ENCODE measurements at places on chromosomes 13 and 19.

DNA sequence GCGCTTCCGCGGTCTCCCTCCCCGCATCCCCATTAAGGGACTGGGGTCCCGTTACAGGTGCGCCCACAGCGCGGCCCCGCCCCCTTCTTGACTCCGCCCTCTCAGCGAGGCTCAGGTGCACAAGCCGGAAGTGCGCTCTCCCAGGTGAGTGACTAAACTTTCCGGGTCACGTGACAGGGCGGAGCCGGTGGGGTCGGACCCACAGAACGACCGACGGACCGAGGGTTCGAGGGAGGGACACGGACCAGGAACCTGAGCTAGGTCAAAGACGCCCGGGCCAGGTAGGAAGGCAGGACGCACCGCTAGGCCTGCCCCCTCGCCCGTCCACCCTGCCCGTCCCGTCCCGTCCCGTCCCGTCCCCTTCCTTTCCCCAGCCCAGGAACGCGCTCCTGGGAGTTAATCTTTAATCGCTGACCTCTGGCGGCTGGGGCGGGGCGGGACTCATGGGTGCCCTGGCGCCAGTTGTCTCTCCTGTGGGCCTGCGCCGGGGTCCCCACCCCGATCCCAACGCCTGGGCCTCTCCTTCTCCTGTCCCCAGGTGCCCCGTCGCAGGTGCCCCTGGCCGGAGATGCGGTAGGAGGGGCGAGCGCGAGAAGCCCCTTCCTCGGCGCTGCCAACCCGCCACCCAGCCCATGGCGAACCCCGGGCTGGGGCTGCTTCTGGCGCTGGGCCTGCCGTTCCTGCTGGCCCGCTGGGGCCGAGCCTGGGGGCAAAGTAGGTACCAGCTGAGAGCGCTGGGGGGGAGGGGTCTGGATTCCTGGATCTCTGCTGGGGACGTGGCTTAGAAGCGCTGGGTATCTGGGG lies at the start of gene CRB3:
Gene CRB3 (plus strand): TSS at position 202 of the 804 bp plus-strand sequence. CDS start 431 bp downstream, at position 633.
- DNase-seq: peak; percentile 44

DNA sequence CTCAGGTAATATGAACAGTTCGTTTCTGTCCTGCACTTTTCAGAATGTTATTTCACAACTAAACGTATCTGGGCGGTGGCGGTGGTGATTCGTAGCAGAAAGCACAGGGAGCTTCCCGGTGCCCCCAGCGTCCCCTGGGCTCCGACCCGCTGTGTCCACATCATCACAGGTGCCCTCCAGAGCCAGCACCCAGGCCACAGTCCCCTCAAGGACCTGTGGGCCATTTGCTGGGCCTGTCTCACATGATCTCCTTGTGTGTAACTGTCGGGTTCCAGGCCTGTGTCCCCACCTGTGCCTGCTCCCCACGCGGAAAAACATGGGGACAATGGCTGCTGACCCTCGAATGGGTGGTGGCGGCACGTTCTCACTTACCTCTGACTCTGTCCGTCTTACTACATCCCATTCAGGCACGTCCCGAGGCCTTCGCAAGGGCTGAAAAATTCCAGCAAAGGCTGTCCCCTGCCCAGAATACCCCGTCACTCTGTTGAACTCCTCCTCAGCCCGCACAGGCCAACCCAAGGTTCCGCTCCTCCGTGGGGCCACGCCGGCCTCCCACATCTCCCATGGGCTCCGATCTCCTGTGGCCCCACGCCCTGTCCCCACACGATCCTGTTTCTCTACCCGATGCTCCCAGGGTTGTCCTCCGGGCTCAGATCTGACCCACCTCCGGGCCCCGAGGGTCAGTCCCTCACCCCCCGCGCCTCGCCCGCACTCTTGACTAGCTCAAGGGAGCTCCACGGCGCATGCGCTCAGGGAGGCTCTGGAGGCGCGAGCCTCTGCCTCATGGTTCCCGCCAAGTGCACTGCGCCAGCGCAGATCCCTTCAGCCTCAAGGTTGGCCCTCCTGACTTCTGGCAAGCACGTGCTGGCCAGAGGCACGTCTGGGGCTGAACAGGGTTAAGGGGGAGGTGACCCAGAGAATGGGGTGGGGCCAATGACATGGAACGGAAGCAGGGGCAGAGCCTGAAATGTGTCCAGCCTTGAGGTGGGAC lies 21.2 kb downstream of the DEDD2 start:
- DNase-seq: no peak

- no peak for DNase-seq
These were observed 31.8 kb downstream of the PEX11G start for GRCh38 chr19:7456964-7457541.

- no peak for DNase-seq
These were observed 274.6 kb downstream of the ITGBL1 start for GRCh38 chr13:101727118-101727517.

- DNase-seq: no peak
These were observed 1262.5 kb downstream of the EFNB2 start for GRCh38 chr13:105272660-105273631.

DNA sequence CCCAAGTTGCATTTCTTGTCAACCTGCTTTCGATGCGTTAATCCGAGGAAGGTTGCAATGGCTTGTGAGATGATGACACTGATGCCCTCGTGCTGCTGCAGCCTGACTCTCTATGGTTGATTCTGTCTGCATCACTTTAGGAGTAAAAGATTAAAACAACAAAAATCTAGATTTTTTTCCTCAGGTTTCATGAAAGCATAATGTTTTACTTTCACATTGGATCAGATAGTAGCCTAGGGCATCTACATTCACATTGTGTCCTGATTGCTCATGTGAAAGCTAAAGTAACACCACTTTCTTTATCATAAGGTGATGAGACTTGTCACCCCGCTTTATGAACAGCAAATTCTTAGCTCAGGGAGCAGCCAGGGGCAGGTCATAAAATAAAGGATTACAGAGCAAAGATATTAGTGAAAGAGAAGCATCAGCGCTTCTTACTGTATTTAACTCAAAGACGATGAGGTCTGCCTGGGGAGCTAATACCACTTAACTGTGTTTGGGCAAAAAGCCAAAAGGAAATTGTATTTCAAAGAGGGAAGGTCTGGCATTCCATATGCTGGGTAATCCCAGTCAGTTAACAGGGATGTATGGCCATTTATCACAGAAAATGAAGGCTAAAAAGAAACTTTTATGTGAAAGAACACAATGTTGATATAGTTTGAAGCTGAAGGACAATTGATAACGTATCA lies 270.5 kb downstream of the GPC6 start:
- peak; percentile 20 for DNase-seq

GRCh38 chr13:30744056-30744680 lies 8.8 kb downstream of the ALOX5AP start:
- no peak for DNase-seq

DNA sequence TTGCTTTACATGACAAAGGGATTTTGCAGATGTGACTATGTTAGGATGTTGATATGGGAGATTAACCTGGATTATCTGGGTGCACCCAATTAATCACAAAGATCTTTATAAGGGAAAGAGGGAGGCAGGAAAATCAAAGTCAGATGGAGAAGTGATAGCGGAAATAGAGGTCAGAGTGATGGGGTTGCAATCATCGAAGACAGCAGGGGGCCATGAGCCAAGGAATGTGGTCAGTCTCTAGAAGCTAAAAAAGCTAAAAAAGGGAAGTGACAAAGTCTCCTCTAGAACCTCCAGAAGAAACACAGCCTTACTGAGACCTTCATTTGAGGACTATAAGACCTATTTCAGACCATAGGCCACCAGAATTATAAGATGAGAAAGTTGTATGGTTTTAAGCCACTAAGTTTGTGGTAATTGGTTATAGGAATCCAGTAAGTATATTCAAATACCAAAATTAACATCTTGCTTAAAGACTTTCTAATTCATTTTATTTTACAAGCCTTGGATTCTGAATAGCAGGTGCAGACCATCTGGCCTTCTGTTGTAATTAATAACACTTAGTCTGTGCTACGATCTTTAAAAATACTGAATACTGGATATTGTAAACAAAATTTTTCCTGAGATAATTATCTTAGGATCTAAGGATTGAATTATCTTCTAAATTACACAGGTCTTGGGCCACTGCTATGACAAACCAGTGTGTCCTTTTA lies 493.4 kb upstream of the PCDH20 start:
- DNase-seq: no peak

- peak; percentile 50 for DNase-seq
These were observed 7.8 kb upstream of the SELENOV start for GRCh38 chr19:39506944-39507714.

DNA sequence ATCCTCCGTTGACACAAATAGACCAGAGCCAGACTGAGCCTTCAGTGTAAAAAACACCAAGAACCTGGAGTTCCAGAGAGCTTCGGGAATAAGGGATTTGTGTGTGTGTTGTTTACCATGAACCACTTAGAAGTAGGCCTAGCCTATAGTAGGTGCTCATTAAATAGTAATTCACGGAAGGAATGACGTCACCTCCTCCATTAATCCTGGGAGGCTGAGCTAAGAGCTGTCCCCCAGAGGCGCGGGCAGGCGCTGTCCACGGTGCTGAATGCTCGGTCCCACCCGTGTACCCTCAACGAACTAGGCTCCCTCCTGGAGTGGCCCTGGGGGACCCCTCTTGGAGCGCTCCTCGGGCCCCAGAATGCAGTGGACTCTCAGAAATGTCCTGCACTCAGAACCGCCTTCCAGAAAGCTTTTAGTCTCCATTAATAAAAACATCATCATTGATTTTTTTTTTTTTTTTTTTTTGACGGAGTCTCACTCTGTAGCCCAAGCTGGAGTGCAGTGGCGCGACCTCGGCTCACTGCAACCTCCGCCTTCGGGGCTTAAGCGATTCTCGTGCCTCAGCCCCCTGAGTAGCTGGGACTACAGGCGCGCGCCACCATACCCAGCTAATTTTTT lies 6.5 kb downstream of the UNC13A start:
- DNase-seq: no peak

- peak; percentile 89 for DNase-seq
These were observed 157.0 kb upstream of the FNDC3A start for GRCh38 chr13:48818495-48819356.

GRCh38 chr13:84528408-84529070 lies 646.3 kb upstream of the SLITRK1 start:
- no peak for DNase-seq

- no peak for DNase-seq
These were observed 17.5 kb upstream of the ASPDH start for GRCh38 chr19:50531171-50531612.

DNA sequence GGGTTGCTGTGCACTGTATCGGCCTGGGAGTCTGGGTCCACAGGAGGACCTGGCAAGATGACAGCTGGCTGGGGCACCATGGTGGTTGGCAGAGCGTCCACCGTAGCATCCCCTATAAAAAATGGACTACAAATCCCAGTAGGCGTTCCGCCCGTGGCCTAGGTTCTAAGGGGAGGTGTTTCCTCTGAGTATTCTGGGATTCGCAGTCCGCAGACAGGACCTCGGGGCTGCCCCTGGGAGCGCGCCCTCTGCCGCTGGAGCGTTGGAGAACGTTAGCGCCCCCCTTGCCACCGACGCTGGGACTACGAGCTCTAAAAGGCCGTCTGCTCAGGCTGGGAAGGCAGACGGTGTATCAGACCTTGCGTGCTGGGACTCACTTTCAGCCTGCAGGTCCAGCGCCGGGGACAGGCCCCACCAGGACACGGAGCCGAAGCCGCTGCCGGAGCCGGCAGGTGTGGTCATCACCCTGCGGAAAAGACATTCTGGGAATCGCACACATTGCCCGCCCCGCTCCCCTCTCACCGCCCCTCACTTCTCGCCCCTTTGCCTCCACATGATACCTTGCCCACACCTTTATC lies 372 bp downstream of the DNAAF3 start:
- DNase-seq: peak; percentile 65

- no peak for DNase-seq
These were observed 3.5 kb downstream of the COPE start for GRCh38 chr19:18915639-18916038.

DNA sequence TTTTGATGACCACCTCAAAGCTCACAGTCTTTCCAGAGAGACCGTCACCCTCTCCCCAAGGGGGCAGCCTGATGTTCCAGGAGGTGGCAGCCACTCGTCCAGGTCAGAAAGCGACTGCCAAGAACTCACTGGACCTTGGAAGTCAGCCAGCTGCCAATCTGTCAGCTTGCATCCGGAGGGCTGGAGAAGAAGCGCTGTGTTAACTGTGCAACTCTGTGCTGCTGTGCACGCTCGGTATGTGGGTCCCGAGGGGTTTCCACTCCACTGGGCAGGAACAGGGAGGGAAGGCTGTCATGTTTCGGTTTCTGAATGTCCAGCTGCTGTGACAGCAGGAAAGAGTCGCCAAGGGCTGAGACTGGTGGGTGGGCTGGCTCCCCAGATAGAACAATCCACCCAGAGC lies 89.2 kb downstream of the CACNA1A start:
- no peak for DNase-seq

GRCh38 chr13:105518086-105518485 lies 1017.4 kb downstream of the EFNB2 start:
- peak; percentile 30 for DNase-seq

DNA sequence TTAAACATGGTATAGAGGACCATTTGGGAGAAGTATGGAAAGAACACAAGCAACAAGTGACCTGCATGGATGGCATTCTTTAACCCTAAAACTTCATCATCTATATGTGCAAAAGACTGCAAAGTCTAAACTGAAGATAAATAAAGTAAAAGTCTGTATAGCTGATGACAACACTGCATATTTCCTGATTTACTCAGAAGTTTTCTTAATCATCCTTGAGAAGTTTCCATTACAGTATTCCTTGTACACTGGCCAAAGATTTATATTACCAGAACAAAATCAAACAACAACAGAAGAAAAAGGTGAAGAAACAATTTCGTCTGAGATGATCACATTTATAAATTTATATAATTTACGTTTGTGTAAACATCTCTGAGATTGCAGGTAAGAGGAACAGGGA lies 805.7 kb downstream of the PCDH9 start:
- peak; percentile 43 for DNase-seq

DNA sequence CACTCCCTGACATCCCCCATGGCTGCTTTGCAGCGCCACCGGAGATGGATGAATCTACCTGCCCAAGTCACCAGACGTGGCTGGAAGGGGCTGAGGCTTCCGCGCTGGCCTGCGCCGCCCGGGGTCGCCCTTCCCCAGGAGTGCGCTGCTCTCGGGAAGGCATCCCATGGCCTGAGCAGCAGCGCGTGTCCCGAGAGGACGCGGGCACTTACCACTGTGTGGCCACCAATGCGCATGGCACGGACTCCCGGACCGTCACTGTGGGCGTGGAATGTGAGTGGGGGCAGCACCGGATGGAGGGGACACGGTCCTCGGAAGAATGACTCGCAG lies 4.6 kb downstream of the ICAM5 start:
- DNase-seq: no peak

DNA sequence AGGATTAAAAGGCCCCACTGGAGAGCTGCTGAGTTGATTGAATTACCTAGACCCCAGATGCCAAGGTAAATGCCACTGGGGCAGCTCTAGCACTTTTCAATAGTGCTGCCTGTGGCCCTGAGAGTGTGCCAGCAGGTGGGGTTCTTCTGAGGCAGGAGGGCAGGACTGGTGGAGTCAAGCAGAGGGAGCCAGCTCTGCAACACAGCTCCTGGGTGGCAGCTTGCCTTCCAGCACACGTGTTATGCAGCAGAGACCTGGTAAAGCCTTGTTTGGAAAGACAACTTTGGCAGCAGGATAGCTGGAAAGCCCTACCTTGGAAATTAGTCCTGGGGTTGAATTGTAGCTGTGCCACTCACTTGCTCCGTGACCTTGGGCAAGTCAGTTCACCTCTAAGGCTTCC lies 306.6 kb downstream of the ATP8A2 start:
- DNase-seq: no peak
